ENCODE measurements at places on chromosomes 1 and 21.

DNA sequence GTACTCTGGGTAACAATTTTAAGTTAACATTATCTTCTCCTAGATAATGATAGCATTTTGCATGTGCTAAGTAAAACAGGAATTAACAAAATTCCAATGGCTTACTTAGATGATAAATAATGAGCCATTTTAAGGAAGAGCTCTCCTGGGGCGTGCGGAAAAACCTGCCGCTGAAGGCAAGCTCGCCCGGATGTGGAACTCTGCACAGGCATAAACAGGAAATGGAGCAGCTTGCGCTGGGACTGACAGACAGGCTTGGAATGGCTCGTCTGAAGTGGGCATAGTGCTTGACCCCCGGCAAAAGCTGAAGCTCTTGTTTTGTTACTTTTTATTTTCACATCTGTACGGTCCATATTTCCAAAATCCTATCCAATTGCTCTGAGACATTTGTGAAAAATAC is 169.2 kb downstream of the ZNF281 start:
- DNase-seq = no peak

GRCh38 chr21:15135867-15136629 is 71.2 kb upstream of the NRIP1 start:
- DNase-seq = no peak

GRCh38 chr1:25786887-25787759 is 12.9 kb upstream of the SELENON start:
- no peak for DNase-seq

DNA sequence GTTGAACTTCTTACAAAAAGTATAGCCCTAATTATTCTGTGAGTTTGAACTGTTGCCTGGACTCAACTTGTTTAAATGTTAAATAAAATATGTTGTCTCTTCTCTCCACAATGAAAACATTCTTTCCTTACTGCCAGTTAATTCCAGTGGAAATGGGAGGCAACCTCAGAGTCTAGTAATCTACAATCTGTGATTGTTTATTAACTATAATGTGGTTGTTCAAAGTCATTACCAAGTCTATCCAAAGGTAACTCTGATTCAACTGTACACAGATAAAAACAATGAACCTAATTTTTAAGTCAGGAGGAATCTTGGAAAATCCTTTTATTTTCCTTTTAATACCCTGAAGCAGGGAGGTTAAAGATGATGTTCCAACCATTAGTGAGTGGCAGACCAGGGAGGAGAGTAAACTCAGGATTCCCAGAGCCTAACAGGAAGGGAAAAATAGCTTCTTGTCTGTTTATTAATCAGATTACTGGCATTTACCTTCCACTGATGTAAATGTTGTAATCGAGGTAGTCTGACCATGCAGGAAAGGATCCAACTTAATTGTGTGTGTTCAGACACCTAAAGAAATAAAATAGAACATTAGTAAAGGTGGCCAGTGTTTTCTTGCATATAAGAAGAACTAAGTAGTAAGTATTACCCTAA is 57.1 kb upstream of the TBX15 start:
- no peak for DNase-seq

DNA sequence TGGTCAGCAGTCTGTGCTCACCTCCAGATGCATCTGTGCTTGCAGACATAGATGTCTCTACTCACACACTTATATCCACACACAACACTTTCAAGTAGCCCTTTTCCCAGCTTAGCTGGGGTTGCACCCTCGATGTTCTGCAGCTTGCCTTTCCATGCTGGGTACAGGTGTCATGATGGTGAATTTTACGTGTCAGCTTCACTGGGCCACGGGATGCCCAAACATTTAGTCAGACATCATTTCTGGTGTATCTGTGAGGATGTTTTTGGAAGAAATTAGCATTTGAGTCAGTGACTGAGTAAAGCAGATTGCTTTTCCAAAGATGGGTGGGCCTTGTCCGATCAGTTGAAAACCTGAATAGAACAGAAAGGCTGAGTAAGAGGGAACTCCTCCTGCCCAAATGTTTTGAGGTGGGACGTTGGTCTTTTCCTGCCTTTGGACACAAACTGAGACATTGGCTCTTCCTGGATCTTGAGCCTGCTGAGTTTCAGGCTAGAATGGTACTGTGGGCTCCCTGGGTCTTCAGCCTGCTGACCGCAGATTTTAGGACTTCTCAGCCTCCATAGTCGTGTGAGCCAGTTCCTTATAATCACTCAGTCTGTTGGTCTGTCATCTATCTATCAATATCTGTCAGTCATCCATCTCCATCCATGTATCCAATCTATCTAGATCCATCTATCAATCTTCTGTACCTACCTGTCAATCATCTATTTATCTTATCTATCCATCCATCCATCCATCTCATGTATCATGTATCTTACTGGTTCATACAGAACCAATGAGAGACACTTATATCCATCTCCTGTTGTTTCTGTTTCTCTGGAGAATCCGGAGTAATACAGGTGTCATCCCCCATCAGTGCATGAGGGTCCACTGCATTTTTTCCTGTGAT is 12.7 kb upstream of the OBSCN start:
- no peak for DNase-seq

DNA sequence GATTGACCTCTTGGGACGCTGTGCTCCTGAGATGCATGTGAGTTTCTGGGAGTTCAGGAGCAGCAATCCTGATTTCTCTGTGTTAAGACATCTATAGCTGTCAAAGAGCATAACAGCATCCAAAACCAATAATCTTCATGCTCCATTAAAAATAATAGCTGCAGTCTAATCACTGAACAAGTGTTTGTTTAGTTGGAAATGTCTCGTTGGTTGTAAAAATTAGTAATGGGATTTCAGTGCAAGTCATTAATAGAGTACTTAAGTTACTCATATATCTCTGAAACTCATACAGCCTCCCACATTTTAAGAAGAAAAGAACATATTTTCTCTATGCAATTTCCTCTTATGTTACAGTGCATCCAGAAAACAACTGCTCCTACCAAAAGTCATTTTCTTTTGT is 249.8 kb downstream of the ZP4 start:
- DNase-seq = no peak
